ENCODE measurements at places on chromosomes 16 and 17. TPM values are rescaled to one million over a fixed set of nuclear protein-coding genes. Genes with fewer than 3 reads are reported as not detected.

CHST5 gene
- not detected for total RNA-seq

CLDN7 gene
- 1.1 TPM for total RNA-seq

GLIS2 gene
- total RNA-seq, result not detected

CA5A gene
- not detected for total RNA-seq

ATP1B2 gene
- total RNA-seq, result 0.17 TPM

HYDIN gene
- total RNA-seq, result not detected

KRTAP4-4 gene
- not detected for total RNA-seq

KCNJ12 gene
- total RNA-seq, result not detected

KRT24 gene
- not detected for total RNA-seq

CD300E gene
- 0.98 TPM for total RNA-seq

CDIP1 gene
- 19.5 TPM for total RNA-seq

ETV4 gene
- not detected for total RNA-seq

TEKT5 gene
- total RNA-seq, result not detected

AXIN1 gene
- total RNA-seq, result 26.3 TPM

KCNJ18 gene
- total RNA-seq, result not detected

CDH8 gene
- total RNA-seq, result not detected

STH gene
- total RNA-seq, result not detected

TANC2 gene
- total RNA-seq, result 29.1 TPM

KRTAP4-9 gene
- total RNA-seq, result not detected

AANAT gene
- total RNA-seq, result 0.14 TPM

KRT13 gene
- not detected for total RNA-seq

CSF3 gene
- not detected for total RNA-seq

C16orf92 gene
- not detected for total RNA-seq

CFAP97D1 gene
- total RNA-seq, result not detected

AHSP gene
- not detected for total RNA-seq

BAIAP3 gene
- total RNA-seq, result 19.6 TPM

SLC16A11 gene
- total RNA-seq, result 1.1 TPM

All from CD4-positive, alpha-beta T cell (primary cell).